Naive thymus-derived CD8-positive, alpha-beta T cell (primary cell): ENCODE measurements at places on chromosomes 3 and 15. TPM values are rescaled to one million over a fixed set of nuclear protein-coding genes. Genes with fewer than 3 reads are reported as not detected.

- no peak for DNase-seq
Measured at GRCh38 chr3:136008732-136009470, 43.4 kb downstream of the PPP2R3A start.

GRCh38 chr3:191455257-191455952, 5.6 kb upstream of the PYDC2 start:
- no peak for DNase-seq

The SPSB4 gene
- total RNA-seq: not detected

The KCNMB2 gene
- not detected for total RNA-seq

The SLC49A4 gene
- 8.7 TPM for total RNA-seq
